ENCODE measurements at places on chromosomes 16 and 17.
A peak's percentile ranks its signal among the peaks of the same experiment; 100 is the strongest.

GRCh38 chr17:38619937-38620550 lies 14.3 kb upstream of the SRCIN1 start:
- DNase-seq: no peak

DNA sequence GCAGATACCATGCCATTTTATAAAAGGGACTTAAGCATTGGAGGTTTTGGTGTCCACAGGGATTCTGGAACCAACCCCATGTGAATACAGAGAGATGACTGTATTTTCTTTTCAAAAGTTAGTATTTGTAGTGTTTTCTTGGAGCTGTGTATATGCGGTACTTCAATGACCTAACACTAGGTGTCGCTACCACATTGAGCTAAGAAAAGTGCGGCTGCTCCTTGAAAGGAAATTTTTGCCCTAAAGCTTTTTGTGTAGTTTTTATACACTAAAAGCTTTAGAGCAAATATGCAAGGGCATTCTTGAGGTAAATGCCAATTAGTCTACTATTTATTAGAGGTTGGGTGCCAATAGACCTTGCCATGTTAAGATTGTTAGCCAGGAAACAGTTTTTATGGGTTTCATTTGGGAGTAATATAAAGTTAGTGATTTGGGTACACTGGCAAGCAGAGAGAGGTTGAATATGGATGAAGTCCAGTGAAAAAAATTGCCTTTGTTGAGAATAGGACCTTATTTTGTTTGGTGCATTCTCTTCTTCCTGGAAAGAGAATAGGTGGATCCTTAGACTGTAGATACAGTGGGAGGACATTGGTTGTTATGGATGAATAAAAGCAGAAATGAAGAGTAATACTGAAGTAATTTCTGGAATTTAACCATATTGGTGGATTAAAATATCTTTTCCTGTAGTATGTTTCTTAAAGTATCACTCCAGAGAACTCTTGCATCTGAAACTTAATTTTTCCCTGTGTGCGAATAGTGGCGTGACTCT lies 43.3 kb downstream of the BCAS3 start:
- no peak for DNase-seq

DNA sequence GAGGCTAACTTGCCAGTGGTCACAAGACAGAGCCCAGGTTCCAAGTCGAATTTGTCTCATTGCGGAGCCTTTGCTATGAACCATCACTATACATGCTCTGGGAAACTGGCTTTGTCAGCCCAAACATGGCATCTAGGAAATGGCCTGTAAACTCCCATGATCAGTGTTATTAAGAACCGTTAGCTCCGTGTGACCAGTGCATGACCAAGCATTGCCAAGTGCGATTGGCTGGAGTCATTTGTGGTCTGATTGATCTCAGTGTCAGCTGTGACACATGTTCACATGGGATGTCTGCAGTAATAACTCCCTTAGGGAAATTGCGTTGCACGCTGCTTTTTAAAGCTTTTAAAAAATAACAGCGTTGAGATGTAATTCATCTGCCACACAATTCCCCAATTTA lies 18.6 kb upstream of the CDH3 start:
- no peak for DNase-seq

GRCh38 chr16:3945751-3946603 lies 65.5 kb upstream of the CREBBP start:
- peak; percentile 88 for DNase-seq

DNA sequence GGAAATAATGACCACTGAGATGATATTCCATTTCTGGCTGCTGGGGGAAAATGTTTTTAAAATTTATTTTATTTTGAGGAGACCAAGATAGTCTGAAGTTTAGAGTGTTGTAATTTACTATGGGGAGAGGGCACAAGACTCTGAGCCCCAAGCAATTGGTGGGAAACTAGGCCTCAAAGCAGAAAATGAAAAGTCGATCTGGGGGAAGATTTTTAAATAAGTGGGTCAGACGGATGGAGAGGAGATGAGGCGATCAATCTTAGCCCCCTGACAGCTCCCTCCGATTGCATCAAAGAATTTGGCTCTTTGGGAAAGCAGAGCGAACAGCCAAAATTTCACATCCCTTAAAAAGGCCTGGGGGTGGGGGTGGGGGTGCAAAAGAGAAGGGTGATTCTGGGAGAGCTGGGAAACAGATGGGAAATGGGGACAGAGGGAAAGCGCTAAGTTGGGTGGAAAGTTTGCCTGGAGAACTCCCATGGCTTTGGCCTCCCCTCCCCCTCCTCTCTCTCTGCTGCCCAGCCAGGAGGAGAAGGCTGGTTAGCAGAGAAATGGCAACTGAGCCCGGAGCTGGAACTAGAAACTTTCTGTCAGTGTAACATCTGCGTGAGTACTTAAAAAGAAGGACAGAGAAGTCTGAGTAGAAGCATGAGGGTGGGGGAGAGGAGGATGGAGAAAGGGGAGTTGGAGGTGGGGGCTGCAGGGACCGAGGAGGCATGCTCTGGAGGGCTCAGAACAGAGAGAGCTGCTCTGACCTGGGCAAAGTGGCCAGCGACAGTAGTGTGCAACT lies 1.4 kb upstream of the HOXB2 start:
- no peak for DNase-seq
